ENCODE measurements at places on chromosomes 12 and 14.
A peak's percentile ranks its signal among the peaks of the same experiment; 100 is the strongest.

DNA sequence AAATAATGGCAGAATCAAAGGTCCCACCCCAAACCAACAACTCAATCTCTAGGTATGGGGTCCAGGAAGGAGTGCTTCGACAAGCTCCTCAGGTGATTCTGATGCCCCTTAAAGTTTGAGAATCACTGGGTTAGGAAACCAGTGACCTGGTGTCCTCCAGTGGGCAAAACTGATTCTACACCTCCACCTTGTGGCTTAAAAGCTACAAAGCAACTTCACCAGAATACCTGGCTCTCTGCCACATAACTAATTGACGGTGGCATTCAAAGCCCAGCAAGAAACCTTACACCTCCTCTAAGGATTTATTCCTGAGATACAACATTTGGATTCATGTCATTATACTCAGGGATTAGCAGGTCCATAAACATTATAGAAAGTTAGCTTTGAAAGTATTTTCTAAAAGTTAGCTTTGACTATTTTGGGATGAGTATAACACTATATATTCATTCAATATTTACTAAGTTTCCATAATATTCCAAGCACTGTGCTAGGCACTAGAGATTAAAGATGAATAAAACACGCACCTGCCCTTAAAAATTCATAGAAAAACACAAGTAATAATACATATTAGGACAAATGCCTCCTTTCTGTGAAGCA is 45.4 kb downstream of the DCAF5 start:
- DNase-seq, result peak; percentile 76

DNA sequence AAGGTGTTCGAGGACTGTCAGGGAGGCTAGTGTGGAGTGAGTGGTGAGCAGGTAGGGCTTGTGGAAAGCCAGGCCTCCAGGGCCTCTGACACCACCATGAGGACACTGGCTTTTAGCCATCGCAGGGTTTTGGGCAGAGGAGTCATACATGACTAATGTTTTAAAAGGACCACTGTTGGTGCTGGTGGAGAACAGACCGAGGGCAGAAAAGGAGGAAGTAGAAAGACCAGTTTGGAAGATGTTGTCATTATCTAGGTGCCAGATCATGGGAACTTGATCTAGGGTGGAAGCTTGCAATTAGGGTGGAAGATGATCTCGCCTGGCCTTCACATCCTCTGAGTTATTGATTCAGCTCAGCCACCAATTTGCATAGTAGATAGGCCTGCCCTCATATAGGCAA is 144.2 kb downstream of the C12orf75 start:
- peak; percentile 77 for DNase-seq

DNA sequence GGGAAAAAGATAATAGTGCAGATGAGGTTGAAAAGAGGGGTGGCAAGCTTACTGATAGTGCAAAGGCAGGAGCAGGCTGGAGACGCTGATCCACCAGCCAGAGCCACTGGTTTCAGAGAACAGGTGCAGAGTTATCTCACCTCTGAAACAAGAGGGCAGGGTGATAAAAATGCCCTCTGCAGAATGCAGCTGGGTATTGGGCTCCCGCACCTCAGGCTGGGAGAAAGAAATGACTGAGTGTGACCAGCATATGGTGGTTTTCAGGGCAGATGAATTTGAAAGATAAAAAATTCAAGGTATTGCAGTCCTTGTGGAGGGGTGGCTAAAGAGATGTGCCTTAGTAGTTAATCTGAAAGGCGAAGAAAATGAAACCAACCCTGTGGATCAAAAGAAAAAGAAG is 2.9 kb upstream of the TMEM30B start:
- no peak for DNase-seq

DNA sequence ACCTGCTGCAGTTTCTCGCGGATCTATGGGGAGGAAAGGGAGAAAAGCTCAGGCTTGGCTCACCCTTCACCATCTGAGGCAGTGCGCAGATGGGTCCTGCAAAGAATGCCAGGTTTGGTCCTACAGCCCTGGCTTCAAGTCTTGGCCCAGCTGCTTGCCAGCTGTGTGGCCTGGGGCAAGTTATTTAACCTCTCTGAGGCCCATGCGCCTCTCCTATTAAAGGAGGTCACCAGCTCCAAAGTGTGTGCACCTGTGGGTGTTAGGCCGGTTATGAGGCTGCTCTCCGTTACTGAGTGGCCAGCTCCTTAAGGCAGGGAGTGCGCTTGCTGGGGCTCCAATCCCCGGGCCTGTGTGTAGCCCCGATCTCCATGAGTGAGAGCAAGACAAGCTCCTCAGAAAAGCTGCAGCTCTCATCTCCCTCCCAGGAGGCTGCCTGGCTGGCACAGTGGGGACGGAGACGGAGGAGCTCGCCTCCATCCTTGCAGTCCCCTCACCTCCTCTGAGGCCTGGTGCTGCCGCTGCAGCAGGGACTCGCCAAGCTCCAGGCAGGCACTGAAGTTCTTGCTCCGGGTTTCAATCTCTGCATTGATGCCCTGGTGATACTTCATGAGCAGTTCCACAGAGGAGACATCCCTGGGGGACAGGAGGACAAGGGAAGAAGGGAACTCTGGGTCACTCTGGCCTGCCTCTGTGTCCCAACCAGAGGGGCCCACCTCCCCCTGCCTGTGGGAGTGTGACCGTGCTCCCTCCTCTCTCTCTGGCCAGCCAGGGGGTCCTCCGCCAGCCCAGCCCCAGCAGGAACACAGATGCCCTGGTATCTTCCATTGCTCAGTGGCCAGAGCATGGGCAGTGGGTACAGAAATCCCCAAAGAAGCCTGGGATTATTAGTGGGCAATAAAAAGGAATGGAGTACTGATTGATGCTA is 65.1 kb downstream of the PLEKHG3 start:
- no peak for DNase-seq

GRCh38 chr12:130424858-130425697 is 87.4 kb downstream of the PIWIL1 start:
- no peak for DNase-seq

DNA sequence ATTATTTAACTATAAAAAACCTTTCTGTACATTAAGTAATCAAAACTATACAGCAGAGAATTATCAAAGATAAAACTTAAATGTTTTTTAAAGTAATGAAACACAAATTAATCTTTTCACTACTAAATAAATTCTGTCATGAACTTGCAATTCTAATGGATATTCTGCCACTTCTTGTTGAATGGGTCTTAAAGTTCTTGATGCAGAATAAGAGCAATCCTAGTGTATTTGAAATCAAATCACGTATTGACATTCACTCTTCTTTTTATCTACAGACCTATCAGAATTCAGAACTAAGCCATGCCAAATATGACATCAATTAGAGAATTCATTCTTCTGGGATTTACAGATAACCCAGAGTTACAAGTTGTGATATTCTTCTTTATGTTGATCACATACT is at the start of gene OR6C65:
Gene OR6C65 (plus strand): TSS at position 301 of the 400 bp plus-strand sequence. CDS start 0 bp downstream, at position 301.
- DNase-seq, result no peak

DNA sequence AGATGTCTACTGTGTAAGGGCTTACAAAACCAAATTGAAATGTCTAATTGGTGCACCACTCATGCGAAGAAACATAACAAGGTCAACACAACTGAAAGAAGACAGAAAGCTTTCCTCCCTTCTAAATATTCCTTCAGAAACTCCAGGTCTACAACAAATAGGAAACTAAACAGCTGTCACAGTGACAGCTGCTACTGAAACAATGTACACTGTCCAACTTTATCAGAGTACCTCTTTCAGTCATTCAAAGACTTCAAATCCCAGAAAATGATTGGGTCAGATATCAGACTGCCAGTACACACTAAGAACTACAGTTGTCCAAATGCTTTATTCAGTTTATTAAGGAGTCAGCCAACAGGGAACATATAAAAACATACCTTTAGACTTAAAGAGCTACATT is 35.2 kb downstream of the CEP128 start:
- no peak for DNase-seq

- peak; percentile 13 for DNase-seq
Measured at GRCh38 chr14:72880164-72880563, 13.7 kb downstream of the DPF3 start.

- peak; percentile 78 for DNase-seq
Measured at GRCh38 chr12:132827763-132828703, 636 bp downstream of the GOLGA3 start.

DNA sequence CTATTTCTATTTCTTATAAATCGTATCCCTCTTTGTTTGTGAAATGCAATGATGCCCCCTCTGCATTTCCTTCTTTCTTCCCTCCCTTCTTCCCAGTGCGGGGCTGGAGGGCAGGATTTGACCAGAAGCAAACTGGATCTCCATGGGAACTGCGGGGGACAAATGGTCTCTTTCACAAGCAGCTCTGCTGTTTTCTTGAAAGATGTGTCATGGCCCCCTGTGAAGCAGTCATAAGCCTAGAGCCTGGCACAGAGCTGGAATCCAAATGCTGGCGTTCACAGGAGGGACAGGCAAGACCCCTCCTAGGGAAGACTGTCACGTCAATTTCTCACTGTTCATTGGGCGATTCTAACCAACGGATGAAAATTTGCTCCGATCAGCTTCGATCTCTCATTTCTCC is 203.5 kb upstream of the NOS1 start:
- DNase-seq, result no peak

DNA sequence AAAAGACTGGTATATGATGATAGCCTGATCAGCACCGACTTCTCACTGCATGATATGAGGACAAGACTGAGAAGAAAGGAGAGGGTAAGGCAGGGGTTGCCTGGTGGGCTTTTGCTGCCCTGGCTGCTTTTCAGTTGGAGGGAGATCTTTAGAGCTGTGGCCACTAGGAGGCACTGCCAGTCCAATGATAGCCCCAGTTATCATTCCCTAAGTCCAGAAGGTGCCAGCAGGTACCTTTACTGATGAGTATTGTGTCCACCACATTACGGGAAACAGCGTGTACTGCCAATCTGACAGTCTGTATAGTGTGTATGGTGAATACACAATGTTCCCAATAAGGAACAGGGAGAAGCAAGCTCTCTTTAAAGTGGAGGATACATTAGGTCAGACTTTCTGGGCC is 55.8 kb upstream of the CCDC175 start:
- DNase-seq, result peak; percentile 48

- no peak for DNase-seq
Measured at GRCh38 chr14:105492971-105493871, 2.2 kb downstream of the TEDC1 start.

- DNase-seq, result peak; percentile 65
Measured at GRCh38 chr12:5432011-5432400, at the start of gene NTF3. NTF3 (plus strand) TSS chr12:5432108; CDS start chr12:5432325, 217 bp downstream.

DNA sequence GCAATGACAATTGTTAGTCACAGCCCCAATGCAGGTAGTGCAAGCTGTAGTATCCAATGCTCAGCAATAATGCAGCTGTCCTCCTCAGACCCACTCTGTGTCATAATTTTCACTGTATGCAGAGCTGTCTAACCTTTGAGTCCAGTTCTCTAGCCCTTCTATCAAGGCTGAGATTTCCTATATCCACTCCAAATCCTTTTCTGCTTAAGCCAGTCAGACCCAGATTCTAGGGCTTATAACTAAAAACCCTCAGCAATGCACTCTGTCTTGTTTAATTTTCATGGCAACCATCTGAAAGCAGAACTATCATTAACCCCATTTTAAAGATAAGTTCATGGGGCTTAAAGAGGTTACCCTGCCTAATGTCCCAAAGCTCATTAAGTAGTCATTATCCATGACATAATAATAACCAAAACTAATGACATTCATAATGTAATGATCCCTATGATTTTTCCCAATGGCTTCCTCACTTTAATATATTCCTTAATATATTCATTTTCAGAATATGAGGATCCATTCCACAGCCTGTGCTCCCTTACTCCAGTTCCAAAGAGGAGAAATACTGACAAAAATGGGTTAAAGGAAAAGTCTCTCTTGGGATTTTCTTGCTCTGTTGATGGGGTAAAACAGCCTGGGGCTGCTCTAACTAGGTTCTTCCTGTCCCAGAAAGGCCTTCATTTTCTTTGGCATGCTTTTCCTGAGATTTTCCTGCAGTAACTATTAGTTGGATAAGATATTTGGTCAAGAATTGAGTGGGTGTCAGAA is 29.5 kb downstream of the TXNDC16 start:
- peak; percentile 3 for DNase-seq

- DNase-seq, result no peak
Measured at GRCh38 chr12:49543914-49544815, 5.3 kb downstream of the KCNH3 start.

Data from EH (cell line).